Right hindlimb (tissue), 1 donor: ENCODE measurements at places on chromosomes 3 and 15.
A peak's percentile ranks its signal among the peaks of the same experiment; 100 is the strongest.

DNA sequence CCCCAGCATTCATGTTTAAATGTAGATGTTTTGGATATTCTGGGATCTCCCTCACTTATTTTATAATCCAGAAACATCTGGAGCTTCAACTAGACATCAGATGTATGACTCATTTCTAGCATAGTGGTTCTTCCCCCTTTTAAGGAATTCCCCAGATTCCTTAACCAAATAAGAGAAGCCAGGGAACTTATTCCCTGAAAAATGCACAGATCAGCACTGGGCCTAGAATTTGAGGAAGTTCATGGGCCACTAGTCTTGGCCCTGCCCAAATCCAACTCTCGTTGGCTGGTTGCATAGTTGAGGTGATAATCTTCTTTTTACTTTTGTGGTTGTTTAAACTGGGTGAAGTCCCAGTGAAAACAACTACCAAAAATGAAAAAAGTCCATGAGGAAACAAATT lies 20.4 kb downstream of the RARRES1 start:
- no peak for DNase-seq

GRCh38 chr15:56719774-56720555 lies 13.3 kb downstream of the ZNF280D start:
- no peak for DNase-seq

GRCh38 chr15:68414591-68414990 lies 17.4 kb downstream of the ITGA11 start:
- DNase-seq, result peak; percentile 15

DNA sequence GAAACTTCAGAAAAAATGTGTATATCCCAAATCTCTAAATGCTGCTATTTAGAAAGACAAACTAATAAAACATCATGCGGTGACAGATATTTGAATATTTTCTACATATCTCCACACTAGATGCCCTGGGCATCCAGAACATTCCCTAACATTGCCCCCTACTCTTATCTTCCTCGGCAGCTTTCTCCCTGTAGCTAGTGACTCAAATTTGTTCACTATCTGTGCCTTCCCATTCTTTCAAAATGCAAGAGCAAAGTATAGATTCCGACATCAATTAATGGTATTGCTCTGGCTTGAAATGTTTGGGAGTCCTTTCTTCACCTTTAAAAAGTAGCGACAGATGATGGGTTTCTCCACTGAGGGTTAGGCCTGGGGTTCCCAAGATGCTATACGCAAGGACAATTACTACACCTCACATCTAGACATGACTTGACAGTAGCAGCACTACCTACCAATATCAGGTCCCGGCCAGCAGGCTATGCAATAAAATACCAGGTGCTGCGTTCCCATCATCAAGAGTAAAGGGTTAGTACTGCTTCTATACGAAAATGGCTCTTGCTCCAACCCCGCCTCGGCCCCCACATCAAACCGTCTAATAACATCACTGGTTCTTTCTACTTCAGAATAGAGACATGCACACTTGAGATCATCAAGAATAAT lies 631 bp downstream of the UBR1 start:
- peak; percentile 35 for DNase-seq

DNA sequence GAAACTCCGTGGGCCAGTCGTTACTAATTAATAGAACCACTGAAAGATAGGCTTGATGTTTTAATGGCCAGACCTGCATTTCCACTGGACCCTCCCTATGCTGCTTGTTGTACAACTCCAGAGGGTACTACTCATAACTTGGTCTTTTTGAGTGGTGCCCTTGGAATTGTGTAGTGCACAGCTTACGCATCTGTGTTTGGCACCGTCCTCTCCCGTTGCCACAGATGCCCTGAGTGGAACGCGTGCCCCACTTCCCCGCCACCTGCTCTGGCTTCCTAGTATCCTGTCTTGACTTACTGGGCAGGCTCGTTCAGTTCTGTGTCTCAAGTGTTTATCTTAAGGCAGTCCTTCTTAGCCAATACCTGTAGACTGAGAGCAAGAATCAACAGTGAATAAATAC lies 78.7 kb downstream of the USP13 start:
- no peak for DNase-seq

GRCh38 chr3:132788301-132788671 lies 66.1 kb upstream of the NPHP3 start:
- peak; percentile 55 for DNase-seq

- DNase-seq, result no peak
These were observed 184.5 kb downstream of the NR1D2 start for GRCh38 chr3:24129549-24129948.

DNA sequence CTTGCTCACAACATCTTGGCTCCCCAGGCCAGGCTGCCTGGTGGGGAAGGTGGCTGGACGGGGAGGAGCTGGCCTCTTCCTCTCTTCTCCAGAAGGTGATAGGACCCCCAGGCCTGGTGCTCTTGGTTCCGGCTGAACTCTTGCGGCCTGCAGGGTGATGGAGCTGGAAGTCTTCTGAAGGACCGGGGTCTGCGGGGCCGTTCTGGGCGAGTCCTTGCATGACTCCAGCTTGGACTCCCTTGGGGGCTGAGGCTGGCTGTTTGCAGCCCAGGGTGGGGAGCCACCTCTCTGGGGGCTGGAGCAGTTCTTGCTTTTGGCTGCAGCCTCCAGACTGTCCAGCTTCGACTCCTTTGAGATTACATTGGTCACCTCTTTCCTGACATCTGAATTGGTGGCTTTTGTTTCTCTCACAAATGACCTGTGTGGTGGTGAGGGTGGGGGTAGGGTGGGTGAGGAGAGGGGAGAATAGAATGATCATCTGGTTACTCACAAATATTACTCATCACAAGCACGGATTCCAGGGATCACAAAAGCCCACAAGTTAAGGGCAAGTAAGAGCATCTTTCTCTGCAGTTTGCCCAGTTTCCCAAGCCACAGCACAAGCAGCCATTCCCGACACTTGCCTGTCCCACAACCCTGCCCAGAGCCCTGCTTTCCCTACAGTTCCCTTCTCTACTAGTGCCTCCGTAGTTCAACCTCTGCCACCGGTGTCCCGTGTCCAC lies 149.1 kb upstream of the HACD2 start:
- DNase-seq, result no peak

DNA sequence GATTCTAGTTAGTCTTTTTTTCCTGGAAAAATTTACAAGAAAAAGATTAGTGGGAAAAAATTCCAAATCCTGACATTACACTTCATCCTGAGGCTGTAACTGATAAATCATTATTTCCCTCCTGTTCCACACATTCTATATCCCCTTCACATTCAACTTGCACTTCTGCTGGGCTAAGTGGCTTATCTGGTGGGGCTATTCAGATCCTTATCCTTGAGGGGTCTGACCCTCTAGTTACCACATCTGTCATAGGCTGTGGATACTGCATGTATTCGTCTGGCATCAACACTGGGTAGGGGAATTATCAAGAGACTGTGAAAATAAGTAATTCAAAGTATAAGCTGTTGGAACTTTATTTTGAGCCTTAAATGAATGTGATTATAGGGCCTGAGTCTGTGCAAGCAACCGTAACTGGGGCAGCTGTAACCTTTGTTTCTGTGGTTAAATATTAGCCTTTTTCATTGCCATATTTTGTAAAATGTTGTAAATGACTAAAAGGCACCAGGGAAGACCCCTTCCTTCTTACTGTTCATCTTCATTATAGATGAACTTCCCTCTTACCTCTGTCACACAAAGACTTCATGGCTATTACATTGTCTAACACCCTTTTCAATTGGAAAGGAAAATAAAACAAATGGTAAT lies 28.0 kb upstream of the TEX9 start:
- DNase-seq, result no peak

- no peak for DNase-seq
These were observed 135.0 kb downstream of the TFG start for GRCh38 chr3:100844063-100844936.

DNA sequence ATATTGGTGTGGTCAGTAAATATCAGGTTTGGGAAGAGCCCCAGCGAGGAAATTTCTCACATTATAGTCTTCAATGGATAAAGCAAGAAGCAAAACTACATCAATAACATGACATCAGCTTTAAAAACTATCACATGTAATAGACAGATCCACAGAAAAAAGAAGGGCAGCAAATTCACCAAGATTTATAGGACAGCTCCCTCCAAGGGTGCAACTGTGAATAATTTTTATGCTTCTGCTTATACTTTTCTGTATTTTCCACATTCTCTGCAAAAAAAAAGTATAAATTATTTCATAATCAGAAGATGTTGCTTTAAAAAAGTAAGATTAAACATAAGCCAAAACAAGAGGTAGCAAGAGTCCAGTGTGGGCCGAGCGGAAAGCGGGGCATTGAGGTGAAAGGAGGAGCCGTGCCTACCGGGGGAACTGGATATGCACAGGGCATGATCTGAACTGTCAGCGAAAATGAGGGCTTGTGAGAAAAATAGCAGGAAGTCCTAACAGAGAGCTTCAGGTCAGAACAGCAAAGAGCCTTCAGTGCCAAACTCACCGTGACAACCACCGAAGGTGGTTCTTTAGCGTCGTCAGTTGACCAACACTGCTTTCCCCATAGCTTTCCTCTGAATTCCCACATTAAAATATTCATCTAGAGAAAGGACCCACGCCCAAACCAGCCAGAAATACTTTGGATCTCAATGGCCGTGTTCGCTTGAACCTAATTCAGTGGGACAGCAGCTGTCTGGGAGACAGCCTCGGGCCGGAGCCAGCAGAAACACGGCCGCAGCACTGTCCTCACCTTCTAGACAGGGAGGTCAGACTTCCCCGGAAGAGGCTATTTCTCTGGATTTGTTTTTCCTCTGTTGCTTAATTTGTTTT lies 59.8 kb downstream of the FAM174B start:
- no peak for DNase-seq

GRCh38 chr3:178669022-178669601 lies 132.9 kb downstream of the KCNMB2 start:
- no peak for DNase-seq

GRCh38 chr3:66671291-66671690 lies 170.5 kb upstream of the LRIG1 start:
- no peak for DNase-seq

DNA sequence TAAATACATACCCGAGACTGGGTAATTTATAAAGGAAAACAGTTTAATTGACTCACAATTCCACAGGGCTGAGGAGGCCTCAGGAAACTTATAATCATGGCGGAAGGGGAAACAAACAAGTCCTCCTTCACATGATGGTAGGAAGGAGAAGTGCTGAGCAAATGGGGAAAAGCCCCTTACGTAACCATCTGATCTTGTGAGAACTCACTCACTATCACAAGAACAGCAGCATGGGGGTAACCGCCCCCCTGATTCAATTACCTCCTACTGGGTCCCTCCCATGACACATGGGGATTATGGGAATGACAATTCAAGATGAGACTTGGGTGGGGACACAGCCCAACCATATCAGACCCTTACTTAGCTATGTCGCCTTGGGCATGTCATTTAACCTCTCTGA lies 27.7 kb downstream of the SCG3 start:
- DNase-seq, result no peak

DNA sequence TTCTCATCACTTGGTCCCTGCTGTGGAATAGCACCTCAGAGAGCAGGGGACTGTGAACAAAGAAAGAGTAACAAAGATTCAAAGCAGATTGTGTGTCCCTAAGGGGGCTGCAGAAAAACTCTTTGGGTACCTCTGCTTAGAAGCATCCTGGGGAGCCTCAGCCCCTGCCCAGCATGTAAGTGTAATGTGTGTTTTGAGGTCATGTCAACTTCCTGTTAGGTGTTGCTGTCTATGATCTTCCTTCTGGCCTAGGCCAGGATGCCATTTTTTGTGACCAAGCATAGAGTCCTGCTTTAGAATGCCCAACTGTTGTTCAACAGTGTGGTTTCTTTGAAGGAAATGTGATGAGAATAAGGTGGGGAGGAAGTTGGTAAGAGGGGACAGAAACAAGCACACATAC lies 77.1 kb upstream of the BCL6 start:
- no peak for DNase-seq

- peak; percentile 65 for DNase-seq
These were observed 26.9 kb upstream of the LINGO1 start for GRCh38 chr15:77659350-77660321.

DNA sequence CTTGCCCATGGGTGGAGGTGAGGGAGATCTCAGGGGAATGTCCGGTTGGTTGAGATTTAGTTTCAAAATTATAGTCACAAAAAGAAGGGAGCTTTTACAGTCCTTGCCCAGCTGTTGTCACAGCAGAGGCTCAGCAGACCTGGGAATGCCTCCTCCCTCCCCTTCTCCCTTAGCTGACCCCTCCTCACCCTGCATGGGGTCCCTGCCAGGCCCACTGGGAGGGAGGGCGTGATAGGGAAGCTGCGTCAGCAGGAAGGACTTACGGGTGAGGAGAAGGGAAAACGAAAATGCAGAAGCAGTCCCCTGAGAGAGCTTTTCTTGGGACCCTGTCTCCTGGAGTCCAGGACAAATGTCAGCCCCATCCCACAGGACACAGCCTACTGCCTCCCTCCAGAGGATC lies 18.9 kb downstream of the SCN5A start:
- no peak for DNase-seq

- DNase-seq, result no peak
These were observed 291.2 kb upstream of the KCNMB2 start for GRCh38 chr3:178244733-178245709.

GRCh38 chr15:57472861-57473260 lies 96.6 kb downstream of the CGNL1 start:
- DNase-seq, result no peak

GRCh38 chr3:38834110-38834509 lies 18.1 kb upstream of the SCN10A start:
- DNase-seq, result peak; percentile 47

- DNase-seq, result peak; percentile 98
These were observed at the start of gene RPS17 for GRCh38 chr15:82540055-82540983. TSS of gene RPS17 (minus strand) at chr15:82540457. CDS start at chr15:82540428, 29 bp downstream.

DNA sequence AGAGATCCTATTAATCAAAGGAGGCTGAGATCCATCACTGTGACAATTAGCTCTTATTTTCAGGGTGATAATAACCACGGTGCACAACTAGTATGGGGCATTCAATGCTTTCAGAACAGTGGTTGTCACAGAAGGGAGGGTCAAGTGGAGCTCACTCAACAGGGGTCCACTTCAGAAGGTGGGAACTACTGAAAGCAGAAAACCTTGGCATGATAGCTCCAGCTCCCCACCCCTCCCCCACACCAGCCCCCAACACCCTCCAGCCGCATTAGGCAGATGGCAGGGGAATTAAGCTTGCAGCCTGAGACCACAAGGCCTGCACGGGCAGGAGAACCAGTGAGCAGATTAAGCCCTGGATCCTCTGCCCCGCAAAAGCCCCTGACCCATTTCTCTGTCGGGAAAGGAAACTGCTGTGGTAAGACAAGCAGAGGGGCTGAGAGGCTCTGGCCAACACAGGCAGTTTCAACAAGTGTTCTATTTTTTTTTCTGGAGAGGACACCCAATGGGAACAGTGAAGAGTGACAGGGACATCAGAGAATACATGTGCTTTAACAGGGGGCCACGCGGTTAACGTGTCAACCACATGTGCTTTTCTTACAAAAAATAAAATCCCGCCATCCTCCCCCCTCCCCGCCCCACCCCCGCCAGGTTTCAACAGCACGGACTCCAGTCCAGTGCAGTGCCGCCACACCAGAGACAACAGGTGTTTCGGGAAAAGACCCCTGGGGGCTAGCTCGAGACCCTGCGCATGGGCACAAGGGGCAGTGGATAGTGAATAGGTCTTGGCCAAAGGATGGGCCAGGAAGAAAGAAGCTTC lies 997 bp downstream of the FYCO1 start:
- peak; percentile 43 for DNase-seq
